ENCODE measurements at places on chromosomes 13 and 19.

- H3K4me3 ChIP-seq: no peak overlapping the region
- no peaks in the 10 kb centered on the region for H3K27me3 ChIP-seq
- DNase-seq: no peak
- no peak overlapping the region for H3K27ac ChIP-seq
- no peaks in the 10 kb centered on the region for H3K4me1 ChIP-seq
Observed at GRCh38 chr13:74794147-74794546, 659.9 kb upstream of the KLF12 start.

GRCh38 chr19:39111593-39112199 lies 13.9 kb upstream of the PAK4 start:
- no peak overlapping the region for H3K27ac ChIP-seq
- H3K4me3 ChIP-seq: no peak overlapping the region
- no peaks in the 10 kb centered on the region for H3K36me3 ChIP-seq
- H3K27me3 ChIP-seq: no peaks in the 10 kb centered on the region
- DNase-seq: no peak

- no peak for DNase-seq
- peaks cover 41% of the 10 kb centered on the region for H3K36me3 ChIP-seq
- H3K4me3 ChIP-seq: no peak overlapping the region
- no peaks in the 10 kb centered on the region for H3K27me3 ChIP-seq
Observed at GRCh38 chr19:35027851-35028599, 2.2 kb upstream of the SCN1B start.

GRCh38 chr19:12180377-12180776 lies 17.5 kb downstream of the ZNF136 start:
- no peaks in the 10 kb centered on the region for H3K4me1 ChIP-seq
- no peaks in the 10 kb centered on the region for H3K27me3 ChIP-seq
- no peak overlapping the region for H3K4me3 ChIP-seq
- peaks cover 28% of the 10 kb centered on the region for H3K36me3 ChIP-seq

DNA sequence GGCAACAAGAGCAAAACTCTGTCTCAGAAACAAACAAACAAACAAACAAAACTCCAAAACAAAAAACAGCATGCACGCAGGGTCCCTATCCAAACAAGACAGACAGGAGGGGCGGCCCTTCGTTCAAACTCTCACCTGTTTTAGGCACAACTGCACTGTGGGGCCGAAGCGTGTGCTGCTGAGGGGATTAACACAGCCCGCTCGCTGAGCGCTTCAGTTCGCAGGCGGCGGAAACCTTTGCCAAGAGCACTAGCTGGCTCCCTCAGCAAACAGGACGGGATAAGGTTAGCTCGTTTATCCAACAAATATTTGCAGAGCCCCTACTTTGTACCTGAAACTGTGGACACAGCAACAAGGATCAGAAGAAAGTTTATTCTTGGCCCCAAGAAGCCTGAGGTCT lies 1.6 kb upstream of the ADPRHL1 start:
- H3K36me3 ChIP-seq: peaks cover 57% of the 10 kb centered on the region
- DNase-seq: no peak
- no peak overlapping the region for H3K4me3 ChIP-seq

GRCh38 chr13:95023405-95023804 lies 277.8 kb downstream of the ABCC4 start:
- H3K4me1 ChIP-seq: no peaks in the 10 kb centered on the region
- DNase-seq: no peak
- no peak overlapping the region for H3K4me3 ChIP-seq

- no peak overlapping the region for H3K4me3 ChIP-seq
- no peaks in the 10 kb centered on the region for H3K27me3 ChIP-seq
- DNase-seq: no peak
- H3K4me1 ChIP-seq: no peaks in the 10 kb centered on the region
- no peaks in the 10 kb centered on the region for H3K36me3 ChIP-seq
Observed at GRCh38 chr13:36000028-36000427, 131.2 kb downstream of the DCLK1 start.

- no peak overlapping the region for H3K27ac ChIP-seq
- no peak overlapping the region for H3K4me3 ChIP-seq
- DNase-seq: no peak
- H3K27me3 ChIP-seq: no peaks in the 10 kb centered on the region
- no peaks in the 10 kb centered on the region for H3K4me1 ChIP-seq
Observed at GRCh38 chr19:8117991-8118390, 31.4 kb downstream of the FBN3 start.

DNA sequence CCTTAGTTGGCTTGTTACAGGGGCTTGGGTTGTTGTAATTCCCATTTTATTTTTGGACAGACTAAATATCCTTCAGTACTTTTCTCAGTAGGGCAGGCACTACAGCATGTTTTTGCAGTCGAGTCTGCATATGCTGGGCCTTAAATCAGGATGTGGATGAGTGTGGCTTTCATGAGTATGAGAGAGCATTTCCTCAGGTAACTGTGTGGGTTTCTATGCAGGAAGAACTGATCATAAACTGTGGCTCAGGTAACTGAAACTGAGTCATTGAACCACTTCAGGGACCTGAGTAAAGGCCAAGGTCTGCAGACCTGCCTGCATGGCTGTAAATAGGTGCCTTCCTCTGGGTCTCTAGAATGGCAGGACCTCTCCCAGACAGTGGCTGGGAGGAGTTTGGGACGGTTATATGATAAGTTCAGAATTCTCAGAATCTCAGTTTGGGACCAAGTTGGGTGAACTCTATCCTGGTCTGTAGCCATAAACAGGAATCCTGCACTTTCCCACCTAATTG lies 112.1 kb downstream of the ZNF737 start:
- no peaks in the 10 kb centered on the region for H3K27me3 ChIP-seq
- H3K36me3 ChIP-seq: no peaks in the 10 kb centered on the region
- no peak overlapping the region for H3K27ac ChIP-seq
- DNase-seq: no peak
- H3K4me3 ChIP-seq: no peak overlapping the region
- no peaks in the 10 kb centered on the region for H3K4me1 ChIP-seq

DNA sequence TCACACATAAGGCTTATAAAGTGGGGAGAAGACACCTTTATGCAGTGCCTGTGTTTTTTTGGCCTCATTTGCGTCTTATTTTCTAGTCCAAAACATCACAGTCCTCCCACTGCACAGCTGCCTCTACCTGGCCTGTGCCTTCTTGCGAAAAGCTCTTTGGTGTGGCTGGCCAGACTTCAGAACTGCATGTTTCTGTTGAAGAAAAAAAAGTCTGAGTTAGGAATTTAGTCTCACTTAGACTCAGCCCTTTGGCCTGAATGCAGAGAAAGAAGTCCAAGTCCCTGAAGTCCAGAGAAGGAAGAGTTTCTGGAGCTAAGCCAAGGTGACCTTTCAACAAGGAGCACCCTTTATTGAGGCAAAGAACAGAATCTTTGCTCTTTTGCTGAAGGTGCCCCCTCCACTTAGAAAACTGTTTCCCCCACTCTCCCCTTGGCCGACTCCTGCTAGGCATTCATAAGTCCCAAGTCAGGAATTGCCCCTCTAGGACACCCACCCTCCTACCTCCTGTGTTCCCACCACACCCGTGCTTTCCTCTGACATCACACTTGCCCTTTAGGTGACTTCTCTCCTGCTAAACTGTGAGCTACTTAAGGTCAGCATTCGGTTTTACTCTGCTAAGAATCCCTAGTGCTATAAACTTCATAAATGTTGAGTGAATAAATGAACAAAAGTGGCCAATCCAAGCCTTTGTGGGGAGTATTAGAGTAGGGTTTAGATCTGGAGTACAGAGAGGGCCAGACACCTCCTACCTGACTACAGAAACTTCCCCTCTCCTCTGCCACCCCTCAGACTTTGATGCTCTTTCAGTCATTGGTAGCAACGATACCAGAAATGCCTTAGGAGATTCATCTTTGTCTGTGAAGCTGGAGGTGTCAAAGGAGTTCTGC lies 226.8 kb downstream of the LACC1 start:
- H3K27ac ChIP-seq: no peak overlapping the region
- H3K4me1 ChIP-seq: peaks cover 10% of the 10 kb centered on the region
- H3K4me3 ChIP-seq: no peak overlapping the region
- H3K36me3 ChIP-seq: no peaks in the 10 kb centered on the region
- H3K27me3 ChIP-seq: no peaks in the 10 kb centered on the region

DNA sequence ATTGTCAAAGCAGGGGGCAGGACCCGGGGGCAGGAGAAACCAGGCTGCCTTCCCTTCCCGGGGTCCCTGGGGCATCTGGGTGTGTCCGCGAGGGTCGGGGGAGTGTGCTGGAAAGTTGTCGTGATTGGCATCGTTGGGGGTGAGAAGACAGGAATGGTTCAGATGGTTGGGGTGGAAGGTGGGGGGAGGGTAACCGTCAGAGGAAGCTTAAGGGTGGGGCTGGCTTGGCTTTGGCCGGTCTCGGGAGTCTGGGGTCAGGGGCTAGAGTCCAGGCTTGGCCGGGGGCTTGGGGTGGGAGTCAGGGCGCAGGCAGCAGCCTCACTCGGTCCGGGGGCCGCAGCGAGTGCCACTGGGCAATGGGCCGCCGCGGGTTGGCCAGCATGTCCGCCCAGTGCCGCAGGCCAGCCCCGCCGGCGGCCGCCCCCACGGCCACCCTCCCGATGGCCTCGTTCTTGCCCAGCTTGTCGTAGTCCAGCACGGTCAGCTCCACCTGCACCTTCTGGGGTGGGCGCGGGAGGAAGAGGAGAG lies 6.8 kb upstream of the DNAAF3 start:
- H3K4me3 ChIP-seq: peak overlapping the region; percentile 54
- H3K27me3 ChIP-seq: peaks cover 39% of the 10 kb centered on the region
- DNase-seq: no peak
- no peaks in the 10 kb centered on the region for H3K4me1 ChIP-seq

GRCh38 chr19:49592486-49593232 lies 1.7 kb downstream of the PRR12 start:
- peaks cover 37% of the 10 kb centered on the region for H3K36me3 ChIP-seq
- H3K4me3 ChIP-seq: peak overlapping the region; percentile 81
- peak overlapping the region; percentile 82 for H3K27ac ChIP-seq
- peaks cover 12% of the 10 kb centered on the region for H3K4me1 ChIP-seq

DNA sequence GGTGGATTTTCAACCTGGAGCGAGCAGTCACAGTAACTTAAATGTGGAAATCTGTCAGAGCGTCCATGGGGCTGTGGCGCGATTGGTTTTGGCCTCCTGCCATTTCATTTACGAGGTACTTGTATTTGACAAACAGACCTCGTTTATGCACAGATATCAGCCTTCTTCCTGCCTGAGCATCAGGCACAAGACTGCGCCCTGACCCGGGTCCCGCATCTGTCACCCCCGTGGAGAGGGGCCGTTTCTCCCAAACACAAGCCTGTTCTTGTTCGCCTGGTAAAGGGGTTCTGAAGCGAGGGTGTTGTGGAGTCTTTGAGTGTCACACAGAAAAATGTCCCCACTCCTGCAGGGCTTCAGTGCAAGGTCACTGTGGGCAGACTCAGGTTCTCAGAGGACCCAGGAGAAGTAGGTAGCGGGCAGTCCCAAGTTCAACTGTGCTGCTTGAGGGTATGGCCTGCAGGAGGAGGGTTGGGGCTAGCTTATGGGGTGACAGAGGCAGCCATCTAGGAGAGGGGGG lies 202.3 kb downstream of the URI1 start:
- H3K27me3 ChIP-seq: no peaks in the 10 kb centered on the region
- H3K36me3 ChIP-seq: no peaks in the 10 kb centered on the region
- no peak overlapping the region for H3K4me3 ChIP-seq
- DNase-seq: no peak
- no peak overlapping the region for H3K27ac ChIP-seq
- no peaks in the 10 kb centered on the region for H3K4me1 ChIP-seq

DNA sequence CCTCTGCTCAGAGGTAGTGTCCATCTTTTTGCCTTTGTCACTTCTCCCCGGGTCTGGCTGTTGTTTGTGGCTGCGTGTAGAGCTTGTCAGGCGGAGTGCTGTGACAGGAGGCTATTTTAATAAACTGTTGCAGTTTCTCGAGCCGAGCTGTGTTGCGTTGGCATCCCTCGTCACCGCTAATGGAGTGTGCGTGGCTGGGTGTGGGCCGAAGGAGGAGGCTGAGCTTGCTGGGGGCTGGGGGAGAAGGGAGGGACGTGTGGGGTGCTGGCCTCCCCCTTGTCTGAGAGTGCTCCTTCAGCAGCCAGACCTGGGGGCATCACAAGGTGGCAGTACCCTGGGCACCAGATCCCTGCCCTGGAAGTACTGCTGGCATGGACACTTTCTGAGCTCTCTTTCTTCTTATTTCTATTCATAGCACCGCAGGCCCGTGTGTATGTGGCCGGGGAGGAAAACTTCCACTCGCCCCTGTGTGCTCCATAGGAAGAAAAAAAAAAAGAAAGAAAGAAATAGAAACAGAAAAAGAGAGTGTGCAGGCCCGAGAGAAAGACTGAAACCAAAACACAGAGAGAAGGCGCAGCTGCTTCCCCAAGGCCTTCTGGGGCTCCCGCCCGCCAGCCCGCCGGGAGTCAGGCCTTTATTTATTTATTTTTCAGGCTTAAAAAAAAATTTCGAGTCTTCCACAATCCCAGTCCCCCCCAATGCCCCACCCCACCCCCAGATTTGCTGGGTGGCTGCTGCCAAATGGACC lies 27.0 kb downstream of the NFIX start:
- peaks cover 14% of the 10 kb centered on the region for H3K4me1 ChIP-seq
- peak overlapping the region; percentile 67 for H3K4me3 ChIP-seq
- H3K36me3 ChIP-seq: no peaks in the 10 kb centered on the region
- H3K27me3 ChIP-seq: no peaks in the 10 kb centered on the region

DNA sequence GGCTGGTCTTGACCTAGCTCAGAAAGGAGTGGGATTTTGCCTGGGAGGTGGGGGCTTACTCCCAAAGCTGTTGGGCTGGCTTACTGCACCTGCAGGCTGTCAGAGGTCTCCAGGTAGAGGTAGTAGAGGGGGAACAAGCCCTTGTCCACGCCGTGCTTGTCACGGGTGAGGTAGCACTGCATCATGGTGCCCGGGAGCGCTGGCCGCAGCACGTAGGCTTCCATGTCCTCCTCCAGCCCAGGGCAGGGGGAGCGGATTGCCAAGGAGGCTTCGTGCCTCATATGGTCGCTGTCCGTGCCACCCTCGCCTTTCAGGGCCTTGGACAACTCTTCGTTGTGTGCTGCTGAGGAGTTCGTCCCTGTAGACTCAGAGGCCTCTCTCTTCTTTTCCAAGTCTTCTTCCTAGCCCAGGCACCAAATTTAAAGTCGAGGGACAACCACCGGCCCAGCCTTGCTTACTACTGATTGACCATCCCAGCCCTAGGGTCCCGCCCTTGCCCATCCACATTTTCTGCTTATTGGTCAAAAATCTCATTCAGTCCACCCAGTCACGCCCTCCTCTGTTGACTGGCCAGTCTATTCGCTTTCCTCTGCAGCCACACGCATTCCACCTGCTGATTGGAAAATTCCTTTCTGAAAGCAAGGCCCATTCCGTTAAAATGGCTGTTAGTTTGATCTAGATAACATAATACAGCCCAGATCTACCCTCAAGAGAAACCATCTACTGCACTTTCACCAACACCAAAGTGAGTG lies 10.5 kb downstream of the TULP2 start:
- no peaks in the 10 kb centered on the region for H3K27me3 ChIP-seq
- no peak for DNase-seq
- H3K4me1 ChIP-seq: no peaks in the 10 kb centered on the region

- H3K27ac ChIP-seq: no peak overlapping the region
- H3K4me1 ChIP-seq: no peaks in the 10 kb centered on the region
- H3K36me3 ChIP-seq: no peaks in the 10 kb centered on the region
- H3K27me3 ChIP-seq: no peaks in the 10 kb centered on the region
- DNase-seq: no peak
Observed at GRCh38 chr13:38519229-38519911, 167.5 kb upstream of the FREM2 start.

All from ascending aorta (tissue), 2 donors.